IPS-NIHi11 (cell line): ENCODE measurements at places on chromosomes 6 and 20.

DNA sequence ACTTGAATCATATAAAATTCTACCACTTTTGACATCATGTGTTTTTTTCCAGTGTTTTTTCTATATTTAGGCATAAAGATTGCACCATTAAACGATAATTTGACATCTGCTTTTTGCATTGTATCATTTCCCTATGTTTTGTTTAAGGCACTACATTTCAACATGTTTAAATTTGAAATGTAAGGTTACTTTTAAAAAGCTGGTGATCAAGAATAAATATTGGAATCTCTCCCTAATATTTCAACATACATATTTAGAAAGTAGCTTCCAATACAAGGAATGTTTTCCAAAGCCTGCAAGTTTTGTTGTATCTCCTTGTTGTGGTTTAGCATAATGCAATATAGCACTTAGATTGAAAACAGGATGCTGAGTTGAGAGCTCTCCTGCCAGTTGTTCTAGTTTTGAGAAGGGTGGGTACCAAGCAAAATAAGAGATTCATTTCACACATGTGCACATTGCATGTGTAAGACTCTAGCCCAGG lies 76.5 kb downstream of the SYNJ2 start:
- DNase-seq: no peak

DNA sequence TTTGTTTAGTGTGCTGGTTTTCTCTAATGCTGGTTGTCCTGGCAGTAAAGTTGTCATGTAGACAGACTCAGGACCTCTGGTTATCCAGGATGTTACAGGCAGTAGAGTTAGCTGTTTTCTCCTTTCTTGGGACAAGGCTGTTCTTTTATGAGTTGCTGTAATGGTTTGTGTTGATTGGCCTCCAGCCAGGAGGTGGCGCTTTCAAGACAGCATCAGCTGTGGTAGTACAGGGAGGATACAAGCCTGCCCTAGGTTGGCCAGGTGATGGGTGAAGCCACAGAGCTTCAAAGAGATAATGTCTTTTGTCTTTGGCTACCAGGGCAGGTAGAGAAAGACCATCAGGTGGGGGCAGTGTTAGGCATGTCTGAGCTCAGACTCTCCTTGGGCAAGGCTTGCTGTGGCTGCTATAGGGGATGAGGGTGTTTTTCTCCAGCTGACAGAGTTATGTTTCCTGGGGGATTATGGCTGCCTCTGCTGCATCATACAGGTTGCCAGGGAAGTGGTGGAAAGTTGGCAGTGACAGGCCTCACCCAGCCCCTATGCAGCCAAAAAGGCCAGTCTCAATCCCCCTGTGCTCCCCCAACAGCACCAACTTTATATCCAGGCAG lies 127.2 kb upstream of the TAB2 start:
- DNase-seq: no peak

GRCh38 chr6:111361648-111362047 lies 121.4 kb downstream of the REV3L start:
- peak; percentile 53 for DNase-seq

DNA sequence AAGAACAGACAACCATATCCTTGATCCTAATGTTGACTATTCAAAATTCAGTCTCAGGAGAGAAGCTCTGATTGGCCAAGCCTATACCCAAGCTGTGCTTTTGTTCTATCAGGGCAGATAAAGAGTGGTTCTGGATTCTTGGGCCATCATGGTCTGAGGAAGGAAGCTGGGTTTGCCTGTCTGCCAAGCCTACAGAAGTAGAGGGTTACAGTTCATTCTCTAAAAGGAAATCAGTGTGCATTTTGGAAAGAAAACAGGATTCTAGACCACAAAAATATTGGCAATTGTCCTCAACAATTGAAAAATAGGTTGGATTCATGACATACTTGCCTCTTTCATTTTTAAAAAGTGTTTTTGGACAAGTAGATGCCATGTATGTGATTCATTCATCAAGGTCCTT lies 145.4 kb upstream of the BMP2 start:
- no peak for DNase-seq

GRCh38 chr20:34578025-34578424 lies 19.5 kb downstream of the MAP1LC3A start:
- no peak for DNase-seq

DNA sequence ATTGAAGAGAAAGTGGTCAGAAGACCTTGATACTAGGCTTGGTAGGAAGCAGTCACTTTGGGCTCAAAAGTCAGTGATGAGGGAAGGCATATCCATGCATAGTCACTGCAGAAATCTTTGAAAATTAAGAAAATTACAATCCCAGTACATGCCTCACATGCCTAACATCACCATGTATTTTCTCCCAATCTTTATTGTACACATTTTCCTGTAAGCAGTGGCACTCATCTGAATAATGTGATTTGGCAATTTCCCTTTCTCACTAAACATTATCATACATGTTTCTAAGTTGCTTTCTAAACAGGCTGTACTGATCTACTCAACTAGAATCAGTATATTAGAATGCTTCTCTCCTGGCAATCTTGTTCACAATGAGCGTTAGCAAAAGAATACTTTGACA lies 280.7 kb upstream of the SUPT3H start:
- no peak for DNase-seq

GRCh38 chr6:140671926-140672325 lies 1297.5 kb upstream of the CITED2 start:
- DNase-seq: no peak

DNA sequence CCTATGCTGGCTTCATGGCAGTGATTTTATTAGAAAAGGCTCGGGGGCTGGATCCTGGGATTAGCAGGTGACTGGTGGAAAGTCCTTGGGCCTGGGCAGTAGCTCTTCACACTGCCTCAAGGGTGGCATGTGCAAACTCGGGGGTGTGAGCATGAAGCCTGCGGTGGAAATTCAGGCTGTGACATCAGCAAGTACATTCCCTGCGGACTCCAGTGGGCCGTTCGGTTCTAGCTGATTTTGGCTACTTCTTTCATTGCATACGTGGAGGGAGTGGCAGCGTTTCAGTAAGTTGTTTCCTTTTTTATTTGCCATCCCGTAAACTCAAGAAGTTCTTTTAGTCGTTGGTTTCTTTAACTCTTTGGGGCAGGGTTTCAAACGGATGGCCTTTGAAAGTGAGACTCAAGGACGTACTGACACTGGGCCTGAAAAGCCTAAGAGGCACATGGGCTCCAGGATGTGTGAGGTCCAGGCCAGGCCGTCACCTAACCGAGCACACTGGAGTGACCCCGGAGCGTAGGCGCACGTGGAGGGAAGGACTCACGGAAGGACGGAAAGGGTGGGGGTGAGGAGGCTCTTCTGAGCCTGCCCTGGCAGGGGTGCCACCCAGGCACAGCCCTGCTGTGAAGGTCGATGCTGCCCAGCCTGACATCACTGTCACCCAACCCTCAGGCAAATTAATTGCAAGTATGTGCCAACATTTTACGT lies 104.0 kb upstream of the FRMD1 start:
- no peak for DNase-seq

GRCh38 chr6:34969662-34970265 lies 80.7 kb downstream of the ANKS1A start:
- no peak for DNase-seq

- DNase-seq: peak; percentile 32
Measured at GRCh38 chr6:47094241-47094925, 52.3 kb upstream of the ADGRF1 start.

GRCh38 chr6:90573624-90574023 lies 13.2 kb downstream of the MAP3K7 start:
- DNase-seq: no peak

GRCh38 chr6:55212156-55212555 lies 37.8 kb downstream of the HCRTR2 start:
- DNase-seq: no peak

DNA sequence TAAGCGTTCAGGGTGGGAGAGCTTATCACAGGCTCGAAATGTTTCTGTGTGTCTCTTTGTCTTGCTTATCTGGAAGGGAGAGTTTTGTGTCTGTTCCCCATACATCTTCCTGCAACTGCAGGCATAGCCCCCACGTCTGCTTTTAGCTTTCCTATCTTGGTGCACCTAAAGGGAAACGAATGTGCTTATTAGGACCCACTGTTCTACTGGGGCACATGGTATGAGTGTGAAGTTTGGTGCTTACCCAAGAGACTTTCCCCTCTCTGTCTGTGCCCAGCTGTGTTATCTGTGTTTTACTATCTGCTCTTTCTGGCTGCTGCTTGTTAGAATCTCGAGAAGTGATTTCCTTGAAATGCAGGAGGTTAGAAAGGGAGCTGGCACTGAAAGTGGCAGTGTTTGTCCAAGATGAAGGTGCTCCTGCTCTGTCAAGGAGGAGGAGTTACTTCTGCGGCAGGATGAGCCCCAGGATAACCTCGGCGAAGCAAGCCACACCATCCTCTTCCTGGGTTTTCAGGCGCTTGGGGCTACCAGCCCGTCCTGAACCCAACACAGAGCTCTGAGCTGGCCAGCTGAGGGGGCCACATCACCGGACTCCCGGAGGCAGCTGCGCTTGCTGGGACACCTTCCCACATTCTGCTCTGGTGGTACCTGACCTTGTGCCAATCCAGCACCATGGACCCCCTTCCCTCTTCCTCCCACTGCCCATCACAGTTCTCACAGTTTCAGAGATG lies 23.4 kb downstream of the DYNLT1 start:
- no peak for DNase-seq

- DNase-seq: peak; percentile 45
Measured at GRCh38 chr6:168157272-168158212, 78.5 kb upstream of the FRMD1 start.

DNA sequence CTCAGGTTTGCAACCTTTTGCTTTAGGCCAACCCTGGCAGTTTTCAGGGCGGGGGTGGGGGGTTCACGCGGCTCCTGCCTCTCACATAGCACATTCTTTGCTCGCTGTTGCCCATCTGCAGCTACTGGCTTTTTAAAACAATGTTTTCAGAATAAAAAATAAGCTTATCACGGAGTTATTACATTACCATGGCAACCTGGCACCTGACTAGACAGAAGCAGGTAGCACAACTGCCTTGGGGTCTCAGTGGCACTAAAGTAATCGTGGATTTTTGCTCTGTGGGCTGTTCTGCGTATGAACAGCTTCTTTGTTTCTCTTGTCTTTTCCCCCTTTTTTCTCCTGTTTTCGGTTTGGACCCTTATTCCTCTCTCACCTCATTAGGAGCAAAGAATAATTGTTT lies 9.1 kb upstream of the MANBAL start:
- DNase-seq: no peak

GRCh38 chr6:46251583-46252339 lies 81.0 kb upstream of the ENPP5 start:
- DNase-seq: no peak

GRCh38 chr20:6959900-6960312 lies 192.4 kb downstream of the BMP2 start:
- no peak for DNase-seq

- DNase-seq: no peak
Measured at GRCh38 chr6:156617941-156618340, 159.2 kb upstream of the ARID1B start.

DNA sequence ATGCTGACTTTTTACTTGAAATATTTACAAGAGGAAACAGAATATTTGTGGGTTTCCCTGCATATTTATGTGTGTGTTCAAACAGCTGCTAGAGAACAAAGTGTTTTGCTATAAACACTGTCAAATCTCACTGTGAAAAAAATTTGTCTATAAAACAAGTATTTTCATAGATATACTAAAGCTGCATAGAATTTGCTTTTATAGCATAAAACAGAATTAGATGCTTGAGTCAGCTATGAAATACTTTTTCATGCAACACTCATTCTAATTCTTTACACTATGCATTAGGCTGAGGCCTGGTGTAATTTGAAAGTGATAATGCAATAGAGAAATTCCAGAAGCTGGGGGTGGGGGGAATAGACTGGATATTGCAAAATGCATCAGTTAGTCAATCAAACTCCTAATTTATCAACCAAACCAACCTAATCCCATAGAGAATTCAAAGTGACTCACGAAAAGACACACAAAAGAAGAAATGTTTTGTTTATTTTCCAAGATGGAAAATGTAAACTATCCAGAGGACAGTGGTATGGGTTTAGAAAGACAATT lies 148.2 kb downstream of the LAMA2 start:
- DNase-seq: no peak

GRCh38 chr6:100022847-100023246 lies 28.8 kb upstream of the MCHR2 start:
- DNase-seq: no peak

DNA sequence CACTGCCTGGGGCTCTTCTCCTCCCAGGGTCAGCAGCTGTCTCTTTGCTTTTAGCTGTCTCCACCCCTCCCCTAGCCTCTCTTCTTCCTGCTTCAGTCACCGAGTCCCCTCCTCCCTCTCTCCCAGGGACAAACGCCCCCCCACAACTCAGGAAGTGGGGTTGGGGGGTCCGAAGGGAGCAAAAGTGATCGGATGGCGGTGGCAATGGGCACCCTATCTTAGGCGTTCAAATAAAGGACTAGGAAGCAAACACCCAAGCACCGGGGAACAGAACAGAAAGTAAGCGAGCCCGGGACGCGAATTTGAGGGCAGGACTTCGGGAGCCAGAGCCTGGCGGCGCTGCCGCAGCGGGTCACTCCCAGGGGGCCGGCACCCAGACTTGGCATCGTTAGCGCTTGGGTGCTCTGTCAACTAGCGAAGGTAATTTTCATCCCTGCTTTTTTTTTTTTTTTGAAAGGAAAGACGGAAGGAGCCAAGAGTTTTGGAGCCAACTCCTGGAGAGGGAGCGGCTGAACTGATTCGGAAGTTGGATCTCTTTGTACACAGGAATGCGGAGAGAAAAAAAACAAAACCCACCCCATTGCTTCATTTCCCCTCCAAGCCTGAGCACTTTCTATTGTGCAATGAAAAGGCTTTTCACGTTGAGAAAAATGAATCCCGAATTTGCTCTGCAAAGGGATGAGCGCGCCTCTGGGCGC lies 815 bp upstream of the ITPR3 start:
- DNase-seq: peak; percentile 48

- no peak for DNase-seq
Measured at GRCh38 chr20:51404297-51405060, 138.0 kb downstream of the NFATC2 start.

DNA sequence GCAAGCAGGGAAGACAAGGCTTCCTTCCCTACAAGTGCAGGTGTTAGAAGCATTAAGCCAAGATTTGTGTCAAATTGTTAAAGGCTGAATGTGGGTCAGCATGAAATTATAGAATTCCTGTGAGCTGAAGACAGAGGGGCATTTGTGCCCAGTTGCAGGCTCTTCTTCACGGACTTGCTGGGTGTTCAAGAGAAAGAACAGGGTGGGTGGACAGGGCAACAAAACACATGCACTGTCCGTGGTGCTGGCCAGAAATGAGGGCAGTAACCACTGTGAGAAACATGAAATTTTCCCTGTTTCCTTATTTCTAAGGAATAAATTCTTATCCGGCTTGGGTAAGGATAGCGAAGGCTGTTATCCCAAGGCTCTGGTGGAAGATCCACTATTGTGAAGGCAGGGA lies 579.5 kb upstream of the HTR1E start:
- no peak for DNase-seq

DNA sequence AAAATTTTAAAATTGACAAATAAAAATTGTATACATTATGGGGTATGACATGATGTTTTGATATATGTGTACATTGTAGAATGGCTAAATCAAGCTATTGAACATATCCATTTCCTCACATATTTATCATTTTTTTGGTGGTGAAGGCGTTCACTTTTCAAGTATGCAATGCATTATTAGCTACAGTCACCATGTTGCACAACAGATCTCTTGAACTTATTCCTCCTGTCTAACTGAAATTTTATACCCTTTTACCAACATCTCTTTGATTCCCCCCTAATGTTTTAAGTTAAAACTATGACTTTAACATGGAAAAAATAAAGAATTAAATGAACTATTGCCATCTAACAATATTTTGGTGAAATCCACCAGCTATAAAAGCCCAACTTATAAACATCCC lies 65.2 kb upstream of the UST start:
- DNase-seq: no peak
